Ammon's horn (tissue), 1 donor: ENCODE measurements at places on chromosomes 16 and 17.
A peak's percentile ranks its signal among the peaks of the same experiment; 100 is the strongest.

DNA sequence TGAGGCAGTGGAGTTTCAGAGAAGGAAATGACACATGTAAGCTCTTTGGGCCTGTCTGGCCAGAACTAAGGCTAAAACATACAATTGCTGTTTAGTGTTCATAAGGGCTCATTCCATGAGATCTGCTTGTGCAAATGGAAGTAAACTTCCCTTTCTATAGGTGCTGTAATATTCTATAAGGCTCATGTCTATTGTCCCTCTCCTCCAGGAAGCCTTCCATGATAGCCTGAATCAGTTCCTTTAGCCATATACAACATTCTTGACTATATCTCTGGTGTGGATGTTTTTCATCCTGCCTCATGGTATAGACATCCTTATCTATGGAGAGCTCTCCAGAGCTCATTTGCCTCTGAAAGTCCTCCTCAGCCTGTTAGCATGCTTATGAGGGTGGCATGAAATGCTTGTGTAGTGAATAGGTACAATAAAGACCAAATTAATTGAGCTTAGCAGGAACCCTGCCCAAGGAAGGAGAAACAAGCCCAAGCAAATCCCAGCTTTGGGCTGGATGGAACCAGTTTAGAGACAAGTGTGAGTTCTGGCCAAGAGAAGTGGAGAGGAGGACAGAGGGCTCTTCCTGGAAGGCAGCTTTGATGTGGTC, 1.6 kb upstream of the ETV4 start:
- no peak for DNase-seq

- peak; percentile 87 for DNase-seq
Measured at GRCh38 chr17:17749921-17750320, 68.7 kb downstream of the RAI1 start.

GRCh38 chr17:61284746-61285145, 114.9 kb upstream of the TBX2 start:
- DNase-seq, result no peak

DNA sequence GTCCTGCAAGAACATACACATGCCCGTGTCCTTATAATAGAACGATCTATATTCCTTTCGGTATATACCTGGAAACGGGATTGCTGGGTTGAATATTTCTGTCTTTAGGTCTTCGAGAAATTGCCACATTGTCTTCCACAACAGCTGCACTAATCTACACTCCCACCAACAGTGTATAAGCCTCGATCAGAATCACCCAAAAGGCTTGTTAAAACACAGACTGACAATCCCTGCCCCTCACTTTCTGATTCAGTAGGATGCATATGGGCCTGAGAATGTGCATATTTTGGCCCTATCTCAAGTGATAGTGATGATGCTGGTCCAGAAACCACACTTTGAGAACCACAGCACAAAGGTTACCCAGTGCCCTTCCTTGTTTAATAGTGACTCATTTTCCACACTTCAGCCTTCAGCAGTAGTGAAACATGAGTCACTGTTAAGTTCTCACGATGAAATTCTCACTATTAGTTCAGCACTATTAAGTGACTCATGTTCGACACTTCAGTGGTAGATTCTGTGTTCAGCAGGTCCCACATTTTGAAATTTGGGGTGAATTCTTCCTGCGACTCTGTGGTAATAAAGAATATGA, 215.6 kb downstream of the GRIN2A start:
- DNase-seq, result no peak

DNA sequence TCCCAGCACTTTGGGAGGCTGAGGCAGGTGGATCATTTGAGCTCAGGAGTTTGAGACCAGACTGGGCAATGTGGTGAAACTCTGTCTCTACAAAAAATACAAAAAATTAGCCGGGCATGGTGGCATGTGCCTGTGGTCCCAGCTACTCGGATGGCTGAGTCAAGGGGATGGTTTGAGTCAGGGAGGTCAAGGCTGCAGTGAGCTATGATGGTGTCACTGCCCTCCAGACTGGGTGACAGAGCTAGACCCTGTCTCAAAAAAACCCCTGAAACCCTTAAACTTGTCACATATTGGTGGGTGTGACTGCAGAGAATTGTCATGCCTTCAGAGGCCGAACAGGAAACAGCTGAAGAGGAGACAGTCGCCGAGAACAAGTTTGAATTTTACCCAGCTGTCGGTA, 13.4 kb downstream of the RPTOR start:
- no peak for DNase-seq

GRCh38 chr17:62876063-62876462, 67.9 kb upstream of the MARCHF10 start:
- no peak for DNase-seq

DNA sequence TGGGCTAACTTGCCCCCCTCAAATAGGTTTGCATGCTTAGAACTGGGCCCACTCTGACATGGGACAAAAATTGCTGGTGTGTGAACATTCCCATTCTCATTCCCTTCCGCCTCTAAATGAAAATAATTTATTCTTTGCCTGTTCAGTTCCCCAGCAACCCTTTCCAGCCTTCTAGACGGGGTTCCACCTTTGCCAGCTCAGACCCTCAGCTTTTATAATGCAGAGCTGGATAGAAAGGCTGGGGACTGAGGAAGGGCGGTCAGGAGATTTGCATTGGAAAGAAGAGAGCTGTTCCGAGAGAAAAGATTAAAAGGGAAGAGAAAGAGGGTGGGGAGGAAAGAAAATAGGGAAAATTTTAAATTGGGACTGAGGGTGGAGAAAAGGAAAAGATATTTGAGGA, 151.1 kb upstream of the WSCD1 start:
- DNase-seq, result no peak

GRCh38 chr16:55668340-55669281, 12.8 kb downstream of the SLC6A2 start:
- DNase-seq, result no peak

DNA sequence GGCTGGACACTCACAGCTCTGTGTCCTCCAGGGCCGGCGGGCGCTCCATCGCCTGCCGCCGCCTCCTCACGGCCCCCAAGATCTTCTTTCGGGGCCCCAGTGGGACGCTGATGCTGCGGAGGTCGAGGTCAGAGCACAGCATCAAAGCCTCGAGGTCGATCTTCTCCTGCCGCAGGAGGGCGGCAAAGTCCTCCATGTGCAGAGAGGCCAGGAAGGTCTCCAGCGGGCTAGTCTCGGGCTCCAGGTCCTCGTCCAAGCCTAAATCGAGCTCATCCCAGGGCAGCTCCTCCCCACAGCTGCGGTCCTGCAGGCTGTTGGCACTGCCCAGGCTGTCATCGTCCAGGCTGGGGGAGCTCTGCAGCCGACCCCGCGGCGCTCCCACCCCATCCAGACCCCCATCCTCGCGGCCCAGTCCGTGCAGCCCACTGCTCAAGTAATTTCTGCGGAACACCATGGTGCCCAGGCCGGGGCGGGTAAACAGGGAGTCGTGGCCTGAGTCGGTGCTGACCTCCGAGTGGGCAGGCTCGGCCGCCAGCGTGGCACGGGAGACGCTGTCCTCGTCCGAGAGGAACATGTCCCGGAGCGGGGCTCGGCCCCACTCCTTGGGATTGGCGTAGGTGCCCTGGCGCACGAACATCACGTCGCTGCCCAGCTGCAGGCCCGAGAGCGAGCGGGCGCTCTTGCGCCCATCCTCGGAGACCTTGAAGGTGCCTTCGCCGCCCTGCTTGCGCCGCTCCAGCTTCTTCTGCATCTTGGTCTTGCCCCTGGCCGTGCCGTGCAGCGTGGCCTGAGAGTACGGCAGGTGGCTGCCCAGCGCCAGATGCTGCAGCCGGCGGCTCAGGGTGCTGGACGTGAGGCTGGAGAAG, 3.4 kb downstream of the USH1G start:
- DNase-seq, result no peak
